Liver (tissue), 10 donors: ENCODE measurements at places on chromosomes 16 and 17.
A peak's percentile ranks its signal among the peaks of the same experiment; 100 is the strongest.

- H3K4me1 ChIP-seq, result no peaks in the 10 kb centered on the region
- H3K4me3 ChIP-seq, result no peak overlapping the region
- H3K36me3 ChIP-seq, result no peaks in the 10 kb centered on the region
- H3K27ac ChIP-seq, result no peak overlapping the region
- peaks cover 4% of the 10 kb centered on the region for H3K27me3 ChIP-seq
- DNase-seq, result no peak
These were observed 78.0 kb downstream of the RAP1GAP2 start for GRCh38 chr17:2874189-2874686.

DNA sequence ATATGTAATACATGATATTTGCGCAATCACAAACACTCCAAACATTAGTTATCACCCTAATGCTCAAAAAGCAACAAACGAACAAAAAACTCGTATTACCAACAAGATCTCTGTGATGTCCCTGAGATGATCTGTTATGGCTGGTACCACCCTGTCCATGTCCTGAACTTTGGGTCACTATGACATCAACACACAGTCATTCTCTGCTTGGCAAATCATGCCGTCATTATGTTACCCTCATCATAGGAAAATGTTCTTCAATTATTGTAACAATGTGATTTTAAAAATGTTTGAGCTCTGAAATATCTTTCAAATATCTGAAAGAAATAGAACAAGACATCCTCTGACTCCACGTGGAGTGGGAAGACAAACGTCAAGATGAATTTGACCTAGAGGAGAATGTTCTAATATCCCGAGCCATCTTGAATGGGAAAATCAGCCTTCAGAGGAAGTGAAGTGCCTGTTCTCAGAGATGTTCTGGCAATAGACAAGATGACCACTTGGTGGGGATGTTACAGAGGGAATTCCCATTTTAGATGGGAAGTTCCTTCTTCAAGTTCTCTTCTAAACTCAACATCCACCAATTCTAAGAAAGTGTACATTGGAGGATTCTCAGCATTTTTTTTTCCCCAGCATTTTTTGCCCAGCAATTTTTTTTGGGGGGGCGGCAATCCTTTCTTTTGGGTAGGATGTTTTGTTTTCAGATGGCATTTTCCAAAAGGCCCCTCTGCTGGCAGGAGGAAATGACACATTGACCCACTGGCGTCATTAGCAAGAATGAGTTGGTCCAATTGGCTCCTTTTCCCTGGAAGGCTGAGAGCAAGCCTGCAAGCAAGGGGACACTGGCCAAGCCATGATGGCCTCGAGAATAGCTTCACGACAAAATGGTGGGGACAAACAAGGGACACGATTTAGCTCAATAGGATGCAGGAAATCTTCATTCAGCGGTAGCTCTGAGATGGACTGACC lies 3.7 kb upstream of the HSD17B2 start:
- peaks cover 49% of the 10 kb centered on the region for H3K4me1 ChIP-seq
- H3K27ac ChIP-seq, result peak overlapping the region; percentile 1
- no peaks in the 10 kb centered on the region for H3K27me3 ChIP-seq
- H3K36me3 ChIP-seq, result no peaks in the 10 kb centered on the region

DNA sequence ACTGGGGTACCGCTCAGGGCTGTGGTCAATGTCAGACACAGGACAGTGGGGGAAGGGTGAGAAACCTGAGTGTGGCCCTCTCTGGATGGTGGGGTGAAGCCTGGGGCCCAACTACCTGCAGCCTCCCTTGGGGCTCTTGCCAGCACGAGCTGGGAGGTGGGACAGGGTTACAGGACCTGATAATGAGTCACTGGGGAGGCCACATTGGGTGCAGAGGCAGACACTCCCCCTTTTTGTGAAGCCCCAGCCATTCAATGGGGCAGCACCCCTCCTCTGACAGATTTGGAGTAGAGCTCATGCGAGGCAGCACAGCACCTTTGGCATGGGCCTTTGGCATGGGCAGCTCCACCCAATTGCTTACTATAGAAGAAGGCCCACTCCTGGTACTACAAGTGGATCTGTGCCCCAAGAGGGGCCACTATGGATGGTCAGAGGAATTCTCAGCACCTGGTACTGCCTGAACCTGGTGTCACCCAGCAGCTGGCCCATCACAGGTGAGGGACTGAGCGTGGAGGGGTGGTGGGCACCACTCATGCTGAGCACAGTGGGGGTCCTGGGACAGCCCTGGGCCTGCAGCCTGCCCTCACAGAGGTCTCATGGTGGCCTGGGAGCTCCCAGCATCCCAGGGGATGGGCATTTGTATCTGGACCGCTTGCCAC lies 45.2 kb upstream of the SMPD3 start:
- H3K4me1 ChIP-seq, result no peaks in the 10 kb centered on the region
- no peak overlapping the region for H3K4me3 ChIP-seq
- H3K36me3 ChIP-seq, result no peaks in the 10 kb centered on the region
- no peaks in the 10 kb centered on the region for H3K27me3 ChIP-seq
- no peak overlapping the region for H3K27ac ChIP-seq

DNA sequence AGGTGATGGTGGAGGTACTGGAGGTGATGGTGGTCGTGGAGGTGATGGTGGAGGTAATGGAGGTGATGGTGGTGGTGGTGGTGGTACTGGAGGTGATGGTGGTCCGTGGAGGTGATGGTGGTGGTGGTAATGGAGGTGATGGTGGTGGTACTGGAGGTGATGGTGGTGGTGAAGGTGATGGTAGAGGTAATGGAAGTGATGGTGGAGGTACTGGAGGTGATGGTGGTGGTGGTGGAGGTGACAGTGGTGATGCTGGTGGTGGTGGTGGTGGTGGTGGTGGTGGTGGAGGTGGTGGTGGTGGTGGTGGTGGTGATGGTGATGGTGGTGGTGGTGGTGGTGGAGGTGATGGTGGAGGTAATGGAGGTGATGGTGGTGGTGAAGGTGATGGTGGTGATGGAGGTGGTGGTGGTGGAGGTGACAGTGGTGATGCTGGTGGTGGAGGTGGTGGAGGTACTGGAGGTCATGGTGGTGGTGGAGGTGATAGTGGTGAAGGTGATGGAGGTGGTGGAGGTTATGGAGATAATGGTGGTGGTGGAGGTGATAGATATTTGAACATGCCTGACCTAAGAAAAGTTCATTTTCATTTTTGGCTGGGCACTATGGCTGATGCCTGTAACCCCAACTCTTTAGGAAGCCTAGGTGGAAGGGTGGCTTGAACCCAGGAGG lies 55.0 kb downstream of the RNF213 start:
- H3K27ac ChIP-seq, result no peak overlapping the region
- peaks cover 55% of the 10 kb centered on the region for H3K36me3 ChIP-seq
- H3K27me3 ChIP-seq, result no peaks in the 10 kb centered on the region
- H3K4me3 ChIP-seq, result no peak overlapping the region
- no peak for DNase-seq

DNA sequence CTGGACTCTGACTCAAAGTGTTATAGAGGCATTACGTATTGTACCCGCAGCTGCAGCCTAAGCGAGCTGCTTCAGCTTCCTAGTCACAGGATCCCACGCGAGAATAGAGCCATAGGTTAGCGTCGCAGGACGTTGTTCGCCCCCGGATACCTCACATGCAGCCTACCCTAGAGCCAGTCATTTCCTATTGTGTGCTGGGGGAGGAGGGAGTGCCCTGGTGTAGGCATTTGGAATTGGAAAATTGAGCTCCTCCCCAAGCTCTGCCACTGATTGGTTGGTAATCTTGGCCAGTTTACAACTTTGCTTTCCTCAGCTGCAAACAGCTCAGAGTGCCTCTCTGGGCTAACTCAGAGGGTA lies 530 bp downstream of the NAA60 start:
- H3K4me3 ChIP-seq, result peak overlapping the region; percentile 62
- no peak for DNase-seq
- peak overlapping the region; percentile 41 for H3K27ac ChIP-seq
- peaks cover 8% of the 10 kb centered on the region for H3K4me1 ChIP-seq
- no peaks in the 10 kb centered on the region for H3K36me3 ChIP-seq
- H3K27me3 ChIP-seq, result no peaks in the 10 kb centered on the region

- no peaks in the 10 kb centered on the region for H3K36me3 ChIP-seq
- H3K4me3 ChIP-seq, result no peak overlapping the region
- DNase-seq, result no peak
- no peak overlapping the region for H3K27ac ChIP-seq
- no peaks in the 10 kb centered on the region for H3K4me1 ChIP-seq
These were observed 446.6 kb downstream of the KCNJ18 start for GRCh38 chr17:22138861-22139469.

DNA sequence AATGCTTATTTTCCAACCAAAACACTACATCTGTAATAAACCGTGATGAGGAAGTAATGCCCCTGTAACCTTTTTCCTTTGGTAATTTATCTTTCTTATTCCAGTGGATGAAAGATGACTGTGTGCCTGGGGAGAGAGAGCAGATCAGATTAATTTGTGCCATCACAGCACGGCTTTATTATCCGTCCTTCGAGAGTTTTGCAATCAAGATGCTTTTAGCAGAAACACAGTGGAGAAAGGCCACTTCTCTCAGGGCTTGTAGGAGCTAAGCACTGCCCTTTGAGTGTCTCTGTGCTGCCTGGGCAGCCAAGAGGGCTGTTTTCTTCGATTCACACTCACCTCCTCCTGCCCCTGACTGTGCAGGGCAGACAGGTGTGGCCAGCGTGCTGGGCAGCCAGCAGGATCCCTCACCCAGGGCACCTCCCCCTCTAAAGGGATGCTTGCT lies 190.2 kb downstream of the PRKCA start:
- H3K27me3 ChIP-seq, result no peaks in the 10 kb centered on the region
- no peak overlapping the region for H3K4me3 ChIP-seq
- no peak for DNase-seq
- no peaks in the 10 kb centered on the region for H3K36me3 ChIP-seq

DNA sequence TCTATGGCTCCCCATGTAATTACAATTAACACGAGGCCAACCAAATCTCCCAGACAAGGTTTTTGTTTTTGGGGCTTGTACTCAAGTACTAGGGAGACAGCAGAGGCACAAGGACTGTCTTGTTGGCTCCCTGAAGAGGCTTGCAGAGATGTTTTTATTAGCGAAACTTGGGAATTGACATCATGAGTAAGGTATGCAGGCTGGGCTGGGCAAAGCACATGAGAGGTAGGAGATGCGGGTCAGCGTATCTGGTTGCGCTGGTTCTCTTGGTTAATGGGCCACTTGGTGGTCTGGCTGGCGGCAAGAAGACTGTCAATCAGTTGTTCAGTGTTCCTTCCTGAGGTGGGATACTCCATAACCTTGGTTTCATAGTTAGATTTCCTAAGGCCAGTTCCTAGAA lies 28.9 kb downstream of the LCMT1 start:
- no peak for DNase-seq
- no peak overlapping the region for H3K4me3 ChIP-seq
- no peaks in the 10 kb centered on the region for H3K27me3 ChIP-seq
- H3K4me1 ChIP-seq, result no peaks in the 10 kb centered on the region
- H3K36me3 ChIP-seq, result peaks cover 30% of the 10 kb centered on the region

GRCh38 chr17:3956327-3956957 lies 7.8 kb downstream of the ATP2A3 start:
- H3K27me3 ChIP-seq, result no peaks in the 10 kb centered on the region
- no peak overlapping the region for H3K4me3 ChIP-seq
- H3K36me3 ChIP-seq, result no peaks in the 10 kb centered on the region
- H3K4me1 ChIP-seq, result no peaks in the 10 kb centered on the region
- H3K27ac ChIP-seq, result no peak overlapping the region

DNA sequence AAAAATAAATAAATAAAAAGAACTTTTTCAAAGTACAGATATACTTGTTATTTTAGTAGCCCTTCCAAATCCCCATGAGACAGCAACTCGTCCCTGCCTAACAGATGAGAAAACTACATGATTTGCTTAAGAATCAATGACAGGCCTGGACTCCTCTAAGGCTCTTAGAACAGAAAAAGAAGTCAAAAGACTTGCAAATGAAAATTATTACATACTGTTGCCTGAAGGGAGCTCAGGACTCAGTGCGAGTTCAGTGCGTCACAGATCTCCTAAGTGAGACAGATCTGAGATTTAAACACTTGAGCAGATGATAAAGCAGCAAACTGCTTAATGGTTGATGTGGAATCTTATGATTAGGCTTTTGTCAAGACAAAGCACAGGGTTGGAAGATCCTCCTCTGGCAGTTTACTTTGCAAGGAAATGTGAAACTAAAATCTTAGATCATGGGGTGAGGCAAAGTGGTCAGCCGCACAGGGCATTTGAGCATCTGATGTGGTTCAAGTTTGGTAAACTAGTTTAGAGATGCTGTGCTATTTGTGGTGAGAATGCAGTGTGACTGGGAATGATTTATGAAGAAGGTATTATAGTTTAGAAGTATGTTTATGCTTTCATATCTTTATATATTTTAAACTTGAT lies 138.1 kb downstream of the TRIM37 start:
- DNase-seq, result no peak
- no peak overlapping the region for H3K4me3 ChIP-seq
- H3K4me1 ChIP-seq, result peaks cover 3% of the 10 kb centered on the region

DNA sequence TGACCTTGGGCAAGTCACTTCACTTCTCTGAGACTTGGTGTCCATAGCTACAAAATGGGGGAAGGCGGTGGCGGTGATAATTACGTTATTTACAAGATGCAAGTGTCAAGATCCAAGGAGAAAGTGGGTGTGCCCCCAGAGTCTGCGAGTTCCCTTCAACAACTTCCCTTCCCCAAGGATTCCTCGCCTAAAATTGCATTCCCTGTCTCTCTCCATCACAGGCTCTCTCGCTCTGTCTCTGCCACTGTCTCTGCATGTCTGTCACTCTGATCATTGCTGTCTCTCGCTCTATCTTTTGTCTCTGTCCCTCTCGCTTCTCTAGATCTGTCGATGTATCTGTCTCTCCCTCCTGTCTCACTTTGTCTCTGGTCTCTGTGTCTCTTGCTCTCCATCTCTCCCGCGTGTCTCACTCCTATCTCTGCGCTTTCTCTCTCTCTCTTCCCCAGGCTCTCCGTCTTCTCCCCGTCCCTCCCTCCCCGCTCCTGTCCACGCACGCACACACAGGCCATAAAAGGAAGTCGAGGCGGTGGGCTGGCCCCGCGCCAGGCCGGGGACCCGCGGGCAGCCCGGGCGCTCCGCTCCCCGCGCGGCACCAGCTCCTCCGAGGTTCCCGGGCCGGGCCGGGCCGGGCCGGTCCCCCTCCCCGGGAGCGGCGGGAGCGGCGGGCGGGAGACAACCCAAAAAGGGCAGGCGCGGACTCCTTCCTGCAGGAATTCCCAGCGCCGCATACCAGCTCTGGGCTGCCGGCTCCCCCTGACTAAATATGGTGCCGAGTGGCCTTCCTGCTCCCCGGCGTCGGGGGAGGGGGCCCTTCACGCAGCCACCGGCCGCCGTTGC lies 1.1 kb upstream of the MYH11 start:
- H3K27ac ChIP-seq, result no peak overlapping the region
- peak overlapping the region; percentile 38 for H3K4me3 ChIP-seq
- H3K27me3 ChIP-seq, result peaks cover 5% of the 10 kb centered on the region
